ENCODE measurements at places on chromosomes 1 and 21.

DNA sequence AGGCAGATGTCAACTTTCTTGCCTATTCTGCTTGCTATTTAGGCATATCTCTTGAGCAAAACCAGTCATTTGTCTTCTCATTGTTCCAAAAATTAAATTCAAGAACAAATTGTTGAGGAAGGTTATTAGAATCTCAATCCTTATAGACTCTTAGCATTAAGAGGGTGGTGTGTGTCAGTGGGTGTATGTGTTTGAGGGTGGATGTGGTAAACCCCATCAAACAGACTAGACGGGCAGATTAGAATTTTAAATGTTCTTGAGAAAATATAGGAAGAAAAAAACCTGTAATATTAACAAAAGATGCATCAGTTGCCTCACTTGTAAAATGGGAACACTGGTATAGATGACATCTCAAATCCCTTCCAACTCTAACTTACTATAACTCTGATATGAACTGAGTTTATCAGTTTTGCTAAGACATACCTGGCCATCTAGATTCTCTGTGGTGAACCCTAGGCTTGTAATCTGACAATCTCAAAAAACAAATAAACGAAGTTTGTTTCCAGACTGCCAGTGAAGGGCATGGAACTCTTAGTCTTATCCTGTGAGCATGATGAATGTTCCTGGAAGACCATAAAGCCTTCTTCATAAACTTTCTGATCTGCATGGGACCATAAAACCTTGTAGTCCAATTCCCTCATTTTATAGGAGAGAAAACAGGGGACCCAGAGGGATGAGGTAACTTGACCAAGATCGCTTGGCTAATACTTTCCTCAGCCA is 176.3 kb upstream of the SGIP1 start:
- DNase-seq = no peak

DNA sequence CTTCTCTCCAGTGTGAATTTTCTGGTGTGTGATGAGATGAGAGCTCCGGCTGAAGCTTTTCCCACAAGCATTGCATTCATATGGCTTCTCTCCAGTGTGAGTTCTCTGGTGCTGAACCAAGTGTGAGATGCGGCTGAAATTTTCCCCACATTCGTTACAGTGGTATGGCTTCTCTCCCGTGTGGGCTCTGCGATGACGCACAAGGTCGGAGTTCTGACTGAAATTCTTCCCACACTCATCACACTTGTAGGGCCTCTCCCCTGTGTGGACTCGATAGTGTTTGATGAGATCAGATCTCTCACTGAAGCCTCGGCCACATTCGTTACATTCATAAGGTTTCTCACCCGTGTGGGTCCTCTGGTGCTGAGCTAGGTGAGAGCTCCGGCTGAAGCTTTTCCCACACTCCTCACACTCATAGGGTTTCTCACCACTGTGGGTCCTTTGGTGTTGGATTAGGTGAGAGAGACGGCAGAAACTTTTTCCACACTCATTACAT is 7.4 kb downstream of the ZNF436 start:
- no peak for DNase-seq

GRCh38 chr1:151992303-151993083 is 1.2 kb downstream of the S100A10 start:
- peak; percentile 90 for DNase-seq

GRCh38 chr1:6957341-6957740 is 172.1 kb downstream of the CAMTA1 start:
- no peak for DNase-seq

- no peak for DNase-seq
Measured at GRCh38 chr1:209706622-209707021, 2.0 kb downstream of the HSD11B1 start.

DNA sequence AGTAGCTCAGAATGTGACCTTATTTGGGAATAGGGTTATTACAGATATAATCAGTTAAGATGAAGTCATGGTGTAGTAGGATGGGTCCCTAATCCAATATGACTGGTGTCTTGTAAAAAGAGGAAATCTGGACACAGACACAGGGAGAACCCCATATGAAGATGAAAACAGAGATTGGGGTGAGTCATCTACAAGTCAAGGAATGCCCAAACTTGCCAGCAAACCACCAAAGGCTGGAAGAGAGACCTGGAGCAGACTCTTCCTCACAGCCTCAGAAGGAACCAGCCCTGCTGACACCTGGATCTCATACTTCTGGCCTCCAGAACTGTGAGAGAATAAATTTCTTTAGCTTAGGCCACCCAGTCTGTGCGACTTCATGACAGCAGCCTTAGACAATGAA is 29.9 kb downstream of the KRTAP19-8 start:
- no peak for DNase-seq

DNA sequence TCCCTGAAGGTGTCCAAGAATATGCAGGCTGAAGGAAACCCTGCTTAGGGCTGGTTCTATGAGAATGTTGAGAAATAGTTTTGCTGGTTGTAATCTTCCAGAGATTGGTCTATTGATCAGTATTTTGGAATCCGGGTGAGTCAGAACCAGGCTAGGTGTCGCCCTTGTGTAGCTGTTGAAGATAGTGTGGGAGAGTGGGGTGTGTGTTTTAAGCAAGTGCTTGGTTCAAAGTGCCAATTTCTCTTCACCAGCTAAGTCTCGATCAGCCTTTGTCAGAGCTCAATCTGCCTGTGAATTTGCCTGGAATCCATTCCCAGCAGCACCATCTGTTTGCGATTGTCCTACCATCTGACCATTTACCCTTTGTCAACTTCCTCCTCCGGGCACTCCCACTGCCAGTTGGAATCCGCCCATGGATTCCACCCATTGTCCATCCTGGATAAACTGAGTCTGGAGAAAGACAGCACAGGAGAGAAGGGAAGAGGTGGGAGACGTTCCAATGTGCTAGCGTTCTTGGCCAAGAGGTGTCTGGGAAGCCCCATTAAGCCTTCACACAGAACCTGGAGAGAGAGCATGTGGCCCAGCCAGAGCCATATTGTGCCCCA is 59.4 kb upstream of the CYP2J2 start:
- no peak for DNase-seq

DNA sequence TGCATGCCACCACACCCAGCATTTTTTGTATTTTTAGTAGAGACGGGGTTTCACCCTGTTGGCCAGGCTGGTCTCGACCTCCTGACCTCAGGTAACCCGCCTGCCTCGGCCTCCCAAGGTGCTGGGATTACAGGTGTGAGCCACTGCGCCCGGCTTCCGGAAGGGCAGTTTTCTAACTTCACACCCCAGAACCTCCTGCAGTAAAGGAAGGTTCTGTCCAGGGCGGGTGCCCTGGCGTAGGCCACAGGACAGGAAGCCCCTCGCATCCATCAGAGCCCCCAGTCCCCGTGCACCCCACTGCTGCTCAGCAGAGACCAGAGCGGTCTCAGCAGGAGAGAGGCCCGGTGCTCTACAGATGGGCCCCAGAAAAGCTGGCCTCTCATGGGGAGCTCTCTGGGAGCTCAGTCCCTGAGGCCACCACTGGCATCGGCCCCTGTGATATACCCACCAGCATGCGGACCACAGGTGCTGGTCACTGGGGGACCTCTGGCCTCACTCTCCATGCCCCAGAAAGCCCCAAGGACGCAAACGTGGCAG is 4.1 kb upstream of the DNMT3L start:
- DNase-seq = no peak

DNA sequence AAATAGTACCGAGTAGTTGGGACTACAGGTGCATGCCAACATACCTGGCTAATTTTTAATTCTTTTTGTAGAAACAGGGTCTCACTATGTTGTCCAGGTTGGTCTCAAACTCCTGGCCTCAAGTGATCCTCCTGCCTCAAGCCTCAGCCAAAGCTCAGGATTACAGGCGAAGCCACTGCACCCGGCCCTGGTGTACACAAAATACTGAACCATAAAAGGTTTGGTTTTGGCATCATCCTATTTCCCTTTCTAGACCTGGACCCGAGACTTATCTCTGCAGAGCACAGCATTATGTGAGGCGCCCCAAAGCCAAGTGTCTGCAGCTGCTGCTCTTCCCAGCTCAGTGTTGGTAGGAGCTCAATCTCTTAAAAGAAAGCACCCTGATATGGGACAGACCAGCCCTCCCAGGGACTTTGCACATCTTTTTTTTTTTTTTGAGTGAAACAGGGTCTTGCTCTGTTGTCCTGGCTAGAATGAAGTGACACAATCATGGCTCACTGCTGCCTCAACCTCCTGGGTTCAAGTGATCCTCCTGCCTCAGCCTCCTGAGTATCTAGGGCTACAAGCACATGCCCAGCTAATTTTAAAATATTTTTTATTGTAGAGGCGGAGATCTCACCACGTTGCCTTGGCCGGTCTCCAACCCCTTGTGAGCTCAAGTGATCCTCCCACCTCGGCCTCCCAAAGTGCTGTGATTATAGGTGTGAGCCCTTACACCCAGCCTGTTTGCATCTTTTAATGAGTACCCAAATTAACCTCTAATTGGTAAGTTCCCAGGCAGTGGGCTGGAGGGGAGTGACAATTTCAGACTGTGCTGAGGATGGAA is 20.4 kb downstream of the TEX35 start:
- DNase-seq = no peak
